Stimulated activated CD4-positive, alpha-beta T cell treated with anti-CD3 and anti-CD28 coated beads, TNF-alpha, amount 100 ng/mL, for 1 hour (primary cell): ENCODE measurements at places on chromosomes 7 and 10.

GRCh38 chr7:39158367-39158766, 180.7 kb downstream of the POU6F2 start:
- DNase-seq, result no peak

DNA sequence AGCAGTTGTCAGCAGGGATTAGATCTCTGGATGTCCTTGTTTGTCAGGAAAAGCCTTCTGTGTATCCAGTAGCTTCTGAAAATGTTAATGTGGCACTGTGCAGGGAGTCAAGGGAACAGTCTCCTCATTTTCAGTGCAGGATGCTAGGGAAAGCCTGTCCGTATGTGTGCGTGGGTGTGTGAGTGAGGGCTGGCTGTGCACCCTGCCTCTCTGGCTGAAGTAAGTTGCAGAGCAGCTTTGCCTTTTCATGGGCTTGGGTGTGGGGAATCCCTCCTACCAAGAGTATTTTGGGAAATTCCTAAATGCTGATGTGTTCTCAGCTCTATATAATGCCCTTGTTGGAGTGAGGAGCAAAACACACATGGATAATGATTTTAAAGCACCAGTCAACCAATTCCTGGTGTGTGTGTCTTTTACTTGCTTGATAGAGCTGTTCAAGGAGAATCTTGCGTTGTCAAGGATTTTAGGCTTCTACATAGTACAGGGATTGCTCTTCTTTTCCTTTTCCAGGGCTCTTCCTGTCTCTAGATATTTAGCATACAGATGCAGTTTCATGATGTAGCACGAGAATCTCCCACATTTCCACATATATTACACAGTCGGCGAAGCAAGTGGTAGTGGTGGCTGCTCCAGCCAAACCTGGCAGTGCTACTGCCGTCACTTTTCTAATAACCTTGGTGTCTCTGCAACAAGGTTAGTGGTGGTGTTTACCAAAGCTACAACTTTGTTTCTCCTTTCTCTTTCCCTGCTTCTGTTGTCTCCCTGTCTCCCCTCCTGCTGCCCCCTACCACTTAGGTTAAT, 92.8 kb downstream of the MCU start:
- DNase-seq, result no peak

DNA sequence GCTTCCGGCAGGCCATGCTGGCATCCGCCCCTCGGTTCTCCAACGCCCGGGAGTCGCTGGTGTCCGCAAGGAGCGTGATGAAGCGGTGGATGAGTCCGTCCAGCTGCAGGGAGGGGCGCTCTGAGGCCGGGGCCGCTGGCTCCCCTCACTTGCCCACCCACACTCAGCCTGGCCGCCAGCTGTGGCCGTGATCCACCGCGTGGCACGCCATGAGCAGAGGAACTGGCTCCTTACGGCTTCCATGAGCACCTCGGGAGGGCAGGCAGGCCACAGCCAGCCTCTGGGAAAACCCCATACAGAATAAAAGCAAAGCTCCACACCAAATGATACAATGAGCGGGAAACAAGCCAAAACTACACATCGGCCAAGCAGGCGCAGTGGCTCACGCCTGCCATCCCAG, 15.5 kb upstream of the MICALL2 start:
- DNase-seq, result no peak

GRCh38 chr10:15440204-15440711, 69.2 kb upstream of the FAM171A1 start:
- DNase-seq, result no peak

DNA sequence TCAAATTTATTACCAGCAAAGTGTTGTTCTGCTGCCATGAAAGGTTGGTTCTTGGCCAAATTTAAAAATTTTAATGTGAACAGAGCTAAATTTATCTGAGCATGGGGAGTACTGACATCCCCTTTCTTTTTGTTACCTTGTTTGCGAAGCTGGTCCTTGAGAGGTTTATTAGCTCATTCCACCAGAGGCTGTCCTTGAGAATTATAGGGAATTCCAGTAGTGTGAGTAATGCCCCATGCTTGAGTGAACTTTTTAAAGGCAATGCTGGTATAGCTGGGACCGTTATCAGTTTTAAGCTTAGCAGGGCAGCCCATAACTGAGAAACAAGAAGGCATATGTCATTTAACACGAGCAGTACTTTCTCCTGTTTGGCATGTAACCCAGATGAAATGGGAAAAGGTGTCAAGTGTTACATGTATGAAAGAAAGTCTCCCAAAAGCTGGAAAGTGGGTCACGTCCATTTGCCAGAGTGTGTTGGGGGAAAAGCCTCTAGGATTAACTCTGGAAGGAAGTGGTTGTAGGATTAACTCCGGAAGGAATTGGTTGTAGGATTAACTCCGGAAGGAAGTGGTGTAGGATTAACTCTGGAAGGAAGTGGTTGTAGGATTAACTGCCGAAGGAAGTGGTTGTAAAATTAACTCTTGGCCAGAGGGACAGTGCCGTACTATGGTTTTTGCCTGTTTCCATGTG, 37.3 kb upstream of the AKR1C2 start:
- DNase-seq, result no peak

- no peak for DNase-seq
Observed at GRCh38 chr10:107901076-107901475, 736.6 kb upstream of the SORCS1 start.

DNA sequence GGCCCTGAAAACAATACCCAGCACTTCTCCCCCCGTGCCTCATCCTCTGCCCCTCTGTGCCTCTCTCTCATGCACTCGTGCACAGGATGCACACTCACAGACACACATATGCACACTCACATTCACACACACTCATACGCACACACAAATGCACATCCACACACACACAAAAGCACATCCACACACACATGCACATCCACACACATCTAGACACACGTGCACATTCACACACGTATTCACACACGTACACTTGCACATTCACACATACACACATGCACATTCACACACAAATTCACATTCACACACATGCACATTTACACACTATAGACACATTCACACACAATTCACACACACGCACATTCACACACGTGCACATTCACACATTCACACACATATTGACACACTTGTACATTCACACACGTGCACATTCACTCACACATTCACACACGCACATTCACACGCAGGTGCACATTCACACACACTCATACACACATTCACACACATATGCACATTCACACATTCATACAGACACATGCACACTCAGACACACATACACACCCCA, 19.2 kb downstream of the SHH start:
- no peak for DNase-seq

GRCh38 chr7:42869131-42870020, 42.5 kb downstream of the C7orf25 start:
- DNase-seq, result no peak

DNA sequence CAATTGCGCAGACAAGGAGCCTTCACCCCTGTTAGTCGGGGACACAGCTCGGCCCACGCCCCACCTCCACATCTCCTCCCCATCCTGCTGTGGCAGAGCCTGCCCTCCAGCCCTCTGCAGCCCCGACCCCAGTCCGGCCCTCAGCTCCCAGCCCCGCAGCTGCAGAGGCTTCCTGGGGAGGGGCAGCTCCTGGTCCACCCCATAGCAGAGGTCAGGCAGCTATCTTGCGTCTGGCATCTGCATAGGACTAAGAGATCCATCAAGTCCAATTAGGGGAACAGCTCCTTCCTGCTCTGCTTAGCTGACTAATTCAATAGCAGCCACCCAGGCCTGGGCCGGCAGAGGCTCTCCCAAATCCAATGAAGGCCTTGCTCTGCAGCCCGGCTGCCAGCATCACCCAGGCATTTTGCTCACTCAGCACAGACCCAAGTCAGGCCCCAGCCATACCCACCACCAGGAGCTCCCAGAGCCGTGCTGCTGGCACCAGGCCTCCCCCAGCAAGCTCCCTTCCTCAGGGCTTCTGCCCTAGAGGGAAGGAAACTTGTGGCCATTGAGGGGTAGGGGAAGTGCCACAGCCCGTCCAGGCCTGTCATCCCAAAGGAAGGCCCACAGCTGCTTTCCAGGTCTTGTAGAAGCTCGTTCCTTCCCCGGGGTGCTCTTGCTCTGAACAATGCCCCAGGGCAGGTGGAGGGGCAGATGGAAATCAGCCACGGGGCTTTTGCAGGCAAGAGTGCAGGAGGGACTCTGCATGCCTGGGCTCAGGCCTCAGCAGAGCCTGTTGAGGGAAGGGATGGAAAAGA, 106.2 kb upstream of the RET start:
- DNase-seq, result no peak

DNA sequence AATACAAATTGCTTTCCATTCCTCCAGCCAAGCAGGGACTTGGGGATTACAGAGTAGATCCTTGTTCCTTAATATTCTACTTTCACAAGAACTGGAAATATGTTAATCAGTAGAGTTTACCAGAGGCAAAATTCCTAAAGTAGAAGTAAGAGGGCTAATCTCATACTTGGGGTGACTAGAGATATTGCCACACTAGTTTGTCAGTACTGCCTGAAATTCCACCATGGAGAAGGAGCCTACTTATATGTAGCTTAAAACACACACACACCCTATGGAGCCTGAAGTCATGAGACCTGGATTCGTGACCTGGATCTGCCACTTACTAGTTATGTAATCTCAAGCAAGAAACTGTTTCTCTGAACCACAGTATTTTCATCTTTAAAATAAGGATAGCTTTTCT, 33.9 kb downstream of the STRIP2 start:
- DNase-seq, result no peak

DNA sequence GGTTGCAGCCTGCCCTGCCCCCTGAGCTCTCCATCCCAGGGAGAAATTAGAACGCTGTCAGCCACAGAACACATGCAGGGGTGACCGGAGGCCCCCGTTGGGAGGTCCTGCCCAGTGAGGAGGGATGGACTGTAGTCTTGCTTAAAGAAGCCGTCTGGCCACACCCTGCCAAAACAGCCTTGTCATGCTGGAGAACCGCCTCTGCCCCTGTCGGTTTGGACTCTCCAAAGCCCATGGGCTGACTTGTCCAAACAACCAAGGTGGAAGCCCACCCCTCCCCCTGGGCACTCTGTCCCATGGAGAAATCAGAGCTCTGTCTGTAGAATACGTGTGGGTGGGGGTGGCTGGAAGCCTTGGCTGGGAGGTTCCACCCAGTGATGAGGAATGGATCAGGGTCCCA, 12.7 kb upstream of the TBATA start:
- no peak for DNase-seq

DNA sequence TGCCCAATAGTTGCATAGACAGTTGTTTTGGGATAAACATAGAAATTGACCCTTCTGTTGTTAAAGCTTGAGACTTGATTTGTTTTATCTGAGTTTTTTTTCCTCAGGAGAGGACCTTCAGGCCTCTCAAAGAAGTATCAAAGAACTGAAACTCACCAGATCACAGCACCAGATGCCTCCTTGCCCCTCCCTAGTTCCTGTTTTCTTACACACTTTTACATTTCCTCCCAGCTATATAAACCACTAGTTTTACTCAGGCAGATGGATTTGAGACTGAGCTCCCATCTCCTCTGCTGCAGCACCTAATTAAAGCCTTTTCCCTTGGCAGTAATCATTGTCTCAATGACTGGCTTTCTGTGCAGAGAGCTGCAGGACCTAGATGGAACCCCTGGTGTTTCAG, 150.6 kb upstream of the NRG3 start:
- DNase-seq, result no peak

GRCh38 chr7:131027287-131027773, 293.3 kb upstream of the KLF14 start:
- no peak for DNase-seq

GRCh38 chr10:73110345-73110849, at the start of gene NUDT13:
TSS of gene NUDT13 (plus strand) at chr10:73110455. CDS start at chr10:73114366, 3,911 bp downstream.
- DNase-seq, result no peak

- no peak for DNase-seq
Observed at GRCh38 chr10:122197611-122198222, 73.4 kb upstream of the BTBD16 start.

DNA sequence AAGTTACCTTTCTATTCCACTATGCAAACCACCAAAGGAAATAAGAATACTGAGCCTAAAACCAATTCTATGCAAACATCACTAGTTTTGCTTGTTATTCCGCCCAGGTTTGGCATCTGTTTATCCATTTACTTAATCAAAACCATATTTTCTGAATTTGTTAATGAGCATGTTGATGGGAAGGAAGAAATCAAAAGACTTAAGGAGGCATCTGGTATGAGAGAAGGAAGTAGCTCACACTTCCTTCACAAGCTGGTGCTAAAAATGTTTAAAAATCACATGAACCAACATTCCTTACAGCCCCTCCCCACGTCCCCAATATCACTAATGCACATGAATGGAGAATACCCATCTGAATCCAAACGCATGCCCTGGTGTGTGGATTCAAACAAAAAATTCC, 52.0 kb upstream of the PRKAR2B start:
- no peak for DNase-seq
